HuH-7.5 (cell line): ENCODE measurements at places on chromosomes 4 and X.
A peak's percentile ranks its signal among the peaks of the same experiment; 100 is the strongest.

DNA sequence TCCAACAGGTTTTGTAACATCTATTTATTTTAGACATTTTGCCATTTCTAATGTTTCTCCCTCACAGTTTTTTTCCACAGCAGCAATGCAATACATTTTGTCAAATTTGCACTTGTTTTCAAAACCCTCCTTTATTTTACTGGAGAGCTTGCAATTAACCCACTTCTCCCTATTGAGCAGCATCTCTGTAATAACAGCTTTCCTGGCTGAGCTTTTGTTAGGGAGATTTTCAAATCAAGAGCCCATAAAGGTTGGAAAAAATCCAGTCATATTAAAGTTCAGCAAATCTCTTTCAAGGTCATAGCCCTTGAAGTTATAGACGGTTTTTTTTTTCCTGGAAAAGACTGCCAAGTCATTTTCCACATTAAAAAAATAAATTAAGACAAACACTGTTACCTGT lies 450.6 kb upstream of the TENM3 start:
- no peak for DNase-seq

DNA sequence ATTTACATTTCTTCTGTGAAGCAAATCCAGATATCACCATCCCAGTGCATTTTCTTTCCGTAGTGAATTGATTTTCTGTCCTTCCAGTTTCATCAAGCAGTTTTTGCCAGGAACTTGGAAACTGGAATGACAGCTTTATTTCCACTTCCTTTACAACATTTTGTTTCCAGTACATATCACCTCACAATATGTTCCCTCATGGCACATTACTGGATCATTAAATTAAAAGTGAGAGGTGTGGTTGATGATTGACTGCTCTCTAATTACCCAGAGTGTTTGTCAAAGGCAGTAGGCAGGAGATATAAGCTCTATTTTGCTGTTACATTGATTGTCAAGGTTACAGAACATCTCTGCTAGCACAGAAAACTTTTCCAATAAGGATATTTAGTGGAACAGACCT lies 22.3 kb upstream of the ACE2 start:
- no peak for DNase-seq

- DNase-seq, result no peak
Measured at GRCh38 chr4:26342328-26343037, 21.7 kb downstream of the RBPJ start.

- no peak for DNase-seq
Measured at GRCh38 chrX:70969635-70970481, 39.0 kb upstream of the SLC7A3 start.

DNA sequence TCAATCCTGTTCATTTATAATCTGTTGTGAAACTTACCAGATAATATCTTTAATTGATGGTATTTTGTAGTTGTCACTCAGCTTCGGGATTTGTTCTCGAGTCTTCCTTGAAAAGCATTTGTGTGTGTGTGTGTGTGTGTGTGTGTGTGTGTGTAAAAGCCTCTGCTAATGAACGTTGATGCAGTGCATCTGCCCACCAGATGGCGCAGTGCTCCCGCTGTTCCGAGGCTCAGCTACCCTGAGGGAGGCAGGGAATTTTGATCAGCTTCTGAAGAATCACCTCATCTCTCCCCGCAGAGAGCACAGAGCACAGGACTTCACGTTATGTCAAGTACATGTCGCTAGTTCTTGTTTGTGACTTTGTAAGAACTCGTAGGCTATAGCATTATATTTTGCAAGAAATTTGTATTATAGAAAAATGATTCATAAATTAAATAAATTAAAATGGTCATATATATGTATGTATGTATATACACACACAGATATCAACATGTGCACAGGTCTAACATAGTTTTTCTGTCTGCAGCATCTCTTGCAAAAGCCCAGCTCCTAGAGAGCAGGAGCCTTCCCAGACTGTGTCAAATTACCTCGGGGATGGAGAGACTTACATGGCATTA lies 316.7 kb upstream of the IGFBP7 start:
- peak; percentile 26 for DNase-seq

DNA sequence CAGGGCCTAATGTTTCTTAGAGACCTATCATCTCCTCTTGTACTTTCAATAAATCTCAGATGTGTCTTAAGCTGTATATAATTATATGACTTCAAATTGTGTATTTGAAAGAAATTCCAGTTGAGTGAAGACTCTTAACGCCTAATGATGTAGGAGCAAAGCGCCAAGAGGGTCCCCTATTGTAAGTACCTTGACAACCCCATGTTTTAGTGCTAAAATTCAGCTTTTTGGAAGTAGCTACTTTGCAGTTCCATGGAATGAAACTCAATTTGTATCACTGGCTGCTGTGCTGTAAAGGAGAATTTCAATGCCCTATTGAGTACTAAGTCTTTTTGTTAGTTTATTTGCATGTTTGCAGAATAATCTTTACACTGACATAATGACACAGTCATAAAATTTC lies 1826.6 kb upstream of the AGA start:
- no peak for DNase-seq

DNA sequence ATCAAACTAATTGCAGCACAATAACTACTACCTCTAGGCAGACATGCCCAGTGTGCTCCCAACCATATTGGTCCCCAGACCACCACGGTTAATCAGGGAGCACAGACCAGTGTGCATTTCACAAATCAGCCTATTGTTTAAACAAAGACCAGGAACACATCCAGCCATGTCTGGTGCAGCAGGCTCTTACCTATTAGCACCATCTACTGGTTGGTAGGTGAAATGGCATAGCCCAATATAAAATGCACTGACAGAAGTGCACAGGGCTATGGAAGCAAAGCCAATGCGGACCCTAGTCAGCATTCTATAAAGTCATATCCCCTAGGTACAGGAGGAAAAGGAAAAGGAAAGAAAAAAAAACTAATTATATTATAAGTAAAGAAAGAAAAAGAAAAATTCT lies 15.5 kb upstream of the CYLC1 start:
- no peak for DNase-seq

DNA sequence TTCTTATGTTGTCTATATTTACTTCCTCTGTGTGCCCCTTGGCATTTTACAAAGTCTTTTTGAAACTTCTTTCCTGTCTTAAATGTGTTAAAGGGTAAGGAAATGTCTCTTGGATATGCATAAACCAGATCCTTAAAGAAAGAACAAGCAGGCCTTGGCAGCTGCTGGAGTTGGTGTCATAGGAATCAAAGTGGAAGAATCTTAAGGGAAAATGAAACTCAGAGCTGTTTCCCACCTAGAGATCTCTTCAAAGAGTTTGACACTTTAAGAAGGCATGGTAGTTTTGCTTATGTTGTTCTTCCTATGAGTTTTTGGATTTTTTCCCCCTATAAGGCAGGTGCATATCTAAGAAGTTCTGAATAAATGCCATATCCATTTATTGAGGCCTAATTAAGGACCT lies 37.0 kb upstream of the CWH43 start:
- no peak for DNase-seq

- no peak for DNase-seq
Measured at GRCh38 chr4:147312376-147313046, 168.4 kb upstream of the EDNRA start.
